ENCODE measurements at places on chromosomes 13 and 19. TPM values are rescaled to one million over a fixed set of nuclear protein-coding genes. Genes with fewer than 3 reads are reported as not detected.

DNA sequence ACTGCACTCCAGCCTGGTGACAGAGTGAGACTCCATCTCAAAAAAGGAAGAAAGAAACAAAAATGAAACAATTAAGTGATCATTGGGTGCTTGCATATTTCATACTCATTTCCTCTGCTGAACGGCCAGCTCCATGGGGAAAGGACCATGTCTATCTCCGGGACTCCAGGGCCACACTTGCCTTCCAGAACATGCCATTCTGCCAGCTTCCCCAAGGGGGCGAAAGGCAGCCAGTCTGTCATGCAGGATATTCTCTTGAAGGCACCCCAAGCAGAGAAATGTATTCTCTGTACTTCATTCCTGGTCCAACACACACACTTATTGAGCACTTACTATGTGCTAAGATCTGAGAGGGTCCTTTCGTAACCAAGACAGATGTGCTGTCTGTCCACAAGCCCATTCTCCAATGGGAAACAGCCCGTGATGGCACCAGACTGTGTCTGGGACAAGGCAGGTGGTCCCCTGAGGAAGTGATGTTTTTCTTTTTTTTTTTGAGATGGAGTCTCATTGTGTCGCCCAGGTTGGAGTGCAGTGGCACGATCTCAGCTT lies 10.2 kb upstream of the CARM1 start:
- peak; percentile 53 for DNase-seq

GRCh38 chr13:50228527-50228926 lies 213.3 kb downstream of the KCNRG start:
- no peak for DNase-seq

GRCh38 chr13:45989607-45990006 lies 62.9 kb downstream of the ZC3H13 start:
- DNase-seq = no peak

The EVI5L gene
- total RNA-seq = 10.4 TPM

The COL4A1 gene
- total RNA-seq = 0.19 TPM

The ADGRE3 gene
- total RNA-seq = not detected

DNA sequence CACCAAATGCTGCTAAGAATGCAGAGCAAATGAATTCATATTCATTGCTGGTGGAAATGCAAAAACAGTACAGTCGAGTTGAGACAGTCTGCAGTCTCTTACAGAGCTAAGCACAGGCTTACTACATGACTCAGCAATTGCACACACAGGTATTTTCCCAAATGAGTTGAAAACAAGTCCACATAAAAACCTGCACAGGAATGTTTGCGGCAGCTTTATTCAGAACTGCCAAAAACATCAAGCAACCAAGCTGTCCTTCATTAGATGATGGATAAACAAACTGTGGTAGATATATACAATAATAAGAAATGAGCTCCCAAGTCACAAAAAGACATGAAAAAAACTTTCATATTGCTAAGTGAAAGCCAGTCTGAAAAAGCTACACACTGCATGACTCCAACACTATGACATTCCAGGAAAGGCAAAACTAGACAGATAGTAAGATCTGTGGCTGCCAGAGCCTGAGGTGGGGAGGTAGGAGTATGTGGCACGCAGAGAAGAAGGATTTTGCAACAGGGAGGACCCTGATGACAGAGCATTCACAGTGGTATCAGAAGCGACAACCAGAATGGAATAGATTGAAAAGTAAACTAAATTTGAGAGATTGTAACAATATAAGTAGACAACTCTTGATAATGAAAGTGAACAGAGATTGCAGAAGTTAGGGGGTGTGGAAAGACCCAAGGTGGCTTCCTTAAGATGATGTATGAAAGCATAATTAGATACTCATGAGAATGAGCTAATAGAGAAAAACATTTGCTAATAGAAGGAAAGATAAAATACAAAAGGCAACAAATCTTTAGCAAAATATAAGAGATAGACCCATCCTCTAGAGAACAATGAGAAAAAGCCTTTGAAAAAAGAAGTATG lies 52.7 kb downstream of the TSC22D1 start:
- DNase-seq = no peak

DNA sequence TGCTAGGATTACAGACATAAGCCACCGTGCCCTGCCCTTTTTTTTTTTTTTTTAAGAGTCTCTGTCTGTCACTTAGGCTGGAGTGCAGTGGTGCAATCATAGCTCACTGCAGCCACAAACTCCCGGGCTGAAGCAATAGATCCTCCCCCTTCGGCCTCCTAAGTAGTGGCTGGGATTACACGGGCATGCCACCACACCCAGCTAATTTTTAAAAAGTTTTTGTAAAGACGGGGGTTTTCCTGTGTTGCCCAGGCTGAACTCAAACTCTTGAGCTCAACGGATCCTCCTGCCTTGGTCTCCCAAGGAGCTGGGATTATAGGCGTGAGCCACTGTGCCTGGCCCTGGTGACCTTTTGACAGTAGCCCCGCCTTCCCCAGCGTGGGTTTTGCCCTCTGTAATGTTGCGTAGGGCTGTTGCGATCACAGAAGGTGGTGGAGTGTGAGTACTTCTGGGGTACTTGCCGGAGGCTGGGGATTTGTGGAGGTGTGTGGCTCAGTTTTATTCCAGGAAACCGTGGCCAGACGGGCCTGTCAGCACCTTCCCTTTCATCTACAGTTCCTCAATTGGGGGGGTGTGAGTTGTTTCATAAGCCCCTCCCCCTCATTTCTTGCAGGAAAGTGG lies 11.6 kb upstream of the RETN start:
- peak; percentile 65 for DNase-seq

GRCh38 chr13:49649244-49649962 lies 21.1 kb downstream of the ARL11 start:
- no peak for DNase-seq

The TMEM150B gene
- not detected for total RNA-seq

The IZUMO2 gene
- not detected for total RNA-seq

- DNase-seq = no peak
Measured at GRCh38 chr13:46267166-46267565, 55.4 kb downstream of the LRRC63 start.

DNA sequence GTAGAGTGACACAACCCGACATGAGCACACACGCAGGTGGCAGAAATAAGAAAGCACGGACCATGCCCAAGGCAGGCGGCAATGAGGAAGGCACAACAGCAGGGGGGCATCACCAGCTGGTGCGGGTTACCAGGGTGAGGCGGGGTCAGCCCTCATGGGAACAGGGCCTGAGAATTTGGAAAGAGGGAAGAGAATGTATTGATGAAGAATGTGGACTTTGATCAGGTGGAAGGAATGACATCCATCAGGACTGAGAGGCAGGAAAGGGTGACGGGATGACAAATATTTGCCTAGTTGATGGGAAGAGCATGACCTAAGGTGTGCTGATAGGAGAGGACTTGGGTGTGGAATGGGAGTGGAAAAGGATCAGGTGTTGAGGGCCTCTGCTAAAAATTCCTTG lies 177.5 kb downstream of the ABCC4 start:
- DNase-seq = no peak

- DNase-seq = peak; percentile 93
Measured at GRCh38 chr13:42271337-42272114, 426 bp upstream of the AKAP11 start.

The KIRREL2 gene
- 3.0 TPM for total RNA-seq

The PEX11G gene
- 3.4 TPM for total RNA-seq

DNA sequence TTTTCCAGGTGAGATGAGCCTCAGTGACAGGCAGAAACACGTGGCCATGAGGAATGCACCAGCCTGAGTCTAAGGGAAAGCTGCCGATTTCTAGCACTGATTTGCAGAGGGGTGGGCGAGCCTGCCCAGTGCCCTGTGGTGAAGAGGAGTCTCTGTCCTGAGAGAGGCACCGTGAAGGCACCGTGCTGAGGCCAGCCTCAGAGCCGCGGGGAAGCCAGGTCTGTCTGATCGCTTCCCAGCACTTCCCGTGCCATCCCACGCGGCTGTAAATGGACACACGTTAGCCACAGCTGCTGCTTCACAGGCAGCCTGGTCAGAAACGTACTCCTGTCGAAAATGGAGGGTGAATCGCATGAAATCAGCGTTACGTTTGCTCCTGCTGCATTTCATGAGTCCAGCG lies 79.8 kb downstream of the ATP11A start:
- no peak for DNase-seq

The ZFP28 gene
- 5.7 TPM for total RNA-seq

- no peak for DNase-seq
Measured at GRCh38 chr13:59356607-59357006, 807.1 kb downstream of the DIAPH3 start.

- no peak for DNase-seq
Measured at GRCh38 chr13:109883181-109884180, 97.1 kb upstream of the IRS2 start.

Data from activated T-cell treated with anti-CD3 and anti-CD28 coated beads, Interleukin-2, amount 50 U/mL, for 72 hours (primary cell).